ENCODE measurements at places on chromosomes 3 and 15.

DNA sequence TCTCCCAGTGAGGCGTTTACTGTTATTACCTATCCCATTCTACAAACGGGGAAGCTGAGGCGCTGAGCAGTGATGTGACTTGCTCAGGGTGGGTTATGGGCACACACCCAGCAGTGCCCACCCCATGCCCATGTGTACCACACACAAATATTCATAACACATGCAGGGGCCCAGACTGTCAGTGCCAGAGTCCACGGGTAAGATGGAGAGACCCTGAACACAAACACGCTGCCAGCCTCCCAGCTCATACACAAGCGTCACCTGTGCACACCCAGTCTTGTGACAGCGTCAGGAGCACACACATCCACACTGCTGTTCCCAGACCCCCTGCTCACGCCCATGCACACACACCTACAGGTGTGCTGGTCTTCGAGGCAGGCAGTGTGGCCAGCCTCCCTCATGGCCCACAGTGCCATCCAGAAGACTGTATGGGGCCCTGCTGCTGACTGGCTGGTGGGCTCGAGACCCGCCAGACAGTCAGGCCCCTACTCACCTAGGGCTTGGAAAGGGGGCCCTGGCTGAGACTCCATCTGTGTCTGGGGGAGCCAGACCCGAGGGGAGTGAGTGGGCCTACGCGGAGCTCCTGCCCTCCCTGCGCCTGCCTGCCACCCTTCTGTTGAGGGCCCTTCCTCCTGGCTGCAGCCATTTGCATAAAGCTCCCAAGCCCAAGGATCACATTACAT, 39.4 kb downstream of the DNAJB8 start:
- DNase-seq = no peak

GRCh38 chr3:122000936-122001605, 21.0 kb downstream of the ILDR1 start:
- no peak for DNase-seq

- DNase-seq = no peak
These were observed 116.8 kb upstream of the CNTN6 start for GRCh38 chr3:976006-976405.

DNA sequence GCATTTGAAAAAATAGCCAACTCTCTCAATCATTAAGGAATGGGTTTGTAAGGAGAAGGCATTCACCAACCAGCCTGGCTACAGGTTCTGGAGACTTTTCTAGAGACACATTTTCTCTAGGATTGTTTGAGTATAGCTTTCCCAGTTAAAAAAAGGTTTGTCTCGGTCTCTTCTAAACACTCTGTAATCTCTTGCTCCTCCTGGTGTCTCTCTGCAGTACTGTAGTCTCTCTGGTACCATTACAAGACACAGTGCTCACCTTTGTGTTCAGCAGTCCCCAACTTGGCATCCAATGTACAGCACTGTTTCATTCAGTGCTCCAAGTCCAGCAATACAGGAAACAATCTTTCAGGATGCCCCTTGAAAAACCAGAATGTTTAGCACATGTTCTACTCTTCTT, 534.4 kb downstream of the ZNF385D start:
- DNase-seq = no peak

DNA sequence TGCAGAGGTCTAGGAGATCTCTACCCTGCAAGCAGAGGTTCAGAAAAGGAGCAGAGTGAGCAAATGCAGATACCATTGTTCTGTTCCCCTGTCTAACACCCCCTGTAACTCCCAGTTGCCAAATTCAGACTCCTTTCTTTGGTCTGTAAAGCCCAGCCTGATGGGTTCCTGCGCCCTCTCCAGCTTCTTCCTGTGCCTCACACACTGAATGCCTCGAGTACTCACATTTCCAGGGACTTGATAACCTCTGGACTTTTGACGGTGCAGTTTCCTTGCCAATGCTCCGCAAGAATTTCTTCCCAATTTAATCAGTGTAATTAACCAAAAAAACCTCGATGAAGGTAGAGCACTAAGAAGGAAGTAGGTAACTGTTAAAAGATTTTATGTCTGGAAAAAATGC, 19.3 kb downstream of the PDE8A start:
- DNase-seq = no peak

- peak; percentile 22 for DNase-seq
These were observed 3.7 kb downstream of the IQSEC1 start for GRCh38 chr3:13069495-13069894.

DNA sequence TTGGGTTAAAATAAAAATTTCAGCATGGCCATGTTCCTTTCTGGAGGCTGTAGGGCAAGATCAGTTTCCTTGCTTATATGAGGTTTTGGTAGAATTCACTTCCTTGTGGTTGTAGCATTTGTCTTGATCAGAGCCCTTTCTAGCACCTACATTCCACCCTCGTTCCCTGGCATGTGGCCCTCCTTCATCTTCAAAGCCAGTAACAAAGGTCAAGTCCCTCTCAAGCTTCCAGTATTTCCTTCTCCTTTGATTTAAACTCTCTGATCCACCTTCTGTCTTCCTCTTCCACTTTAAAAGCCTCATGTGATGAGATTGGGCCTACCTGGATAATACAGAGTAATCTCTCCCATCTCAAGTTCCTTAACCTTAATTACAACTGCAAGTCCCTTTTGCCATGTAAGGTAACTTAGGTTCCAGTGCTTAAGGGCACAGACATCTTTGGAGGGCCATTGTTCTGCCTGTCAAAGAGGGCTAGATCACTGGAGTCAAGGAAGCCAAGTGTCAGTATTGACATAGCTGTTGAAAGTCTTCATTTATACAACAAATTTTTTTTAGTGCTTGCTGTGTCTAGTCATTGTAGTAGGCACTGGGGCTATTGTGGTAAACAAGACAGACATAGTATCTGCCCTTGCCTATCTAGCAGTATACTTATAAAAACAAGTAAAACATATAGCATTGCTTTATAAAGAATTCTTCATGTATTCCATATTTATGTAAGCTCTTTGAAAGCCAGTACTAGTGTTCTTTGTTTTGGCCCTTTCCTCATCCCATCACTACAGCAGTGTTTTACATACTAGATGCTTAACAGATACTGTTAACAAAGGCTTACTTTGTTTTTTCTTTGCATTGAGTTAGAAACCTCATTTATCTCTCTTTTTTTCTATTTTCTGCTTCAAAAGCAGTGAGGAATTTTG, 40.7 kb downstream of the GLCE start:
- DNase-seq = no peak

Data from mucosa of gallbladder (tissue), 1 donor.